ENCODE measurements at places on chromosomes 3 and 15. TPM values are rescaled to one million over a fixed set of nuclear protein-coding genes. Genes with fewer than 3 reads are reported as not detected.

TSC22D2 gene
- 22.7 TPM for total RNA-seq

CPLX3 gene
- not detected for total RNA-seq

SAMMSON gene
- not detected for total RNA-seq

SLCO3A1 gene
- total RNA-seq: 4.6 TPM

C3orf20 gene
- total RNA-seq: 0.07 TPM

Data from thoracic aorta endothelial cell (primary cell).